ENCODE measurements at places on chromosomes 6 and 20.
A peak's percentile ranks its signal among the peaks of the same experiment; 100 is the strongest.

DNA sequence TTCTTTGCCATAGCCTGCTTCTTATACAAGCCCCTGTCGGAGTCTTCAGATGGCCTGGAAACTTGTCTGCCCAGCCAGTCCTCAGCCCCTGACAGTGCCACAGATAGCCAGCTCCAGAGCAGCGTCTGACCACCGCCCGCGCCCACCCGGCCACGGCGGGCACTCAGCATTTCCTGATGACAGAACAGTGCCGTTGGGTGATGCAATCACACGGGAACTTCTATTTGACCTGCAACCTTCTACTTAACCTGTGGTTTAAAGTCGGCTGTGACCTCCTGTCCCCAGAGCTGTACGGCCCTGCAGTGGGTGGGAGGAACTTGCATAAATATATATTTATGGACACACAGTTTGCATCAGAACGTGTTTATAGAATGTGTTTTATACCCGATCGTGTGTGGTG is 29.5 kb downstream of the SLCO4A1 start:
- DNase-seq: no peak

DNA sequence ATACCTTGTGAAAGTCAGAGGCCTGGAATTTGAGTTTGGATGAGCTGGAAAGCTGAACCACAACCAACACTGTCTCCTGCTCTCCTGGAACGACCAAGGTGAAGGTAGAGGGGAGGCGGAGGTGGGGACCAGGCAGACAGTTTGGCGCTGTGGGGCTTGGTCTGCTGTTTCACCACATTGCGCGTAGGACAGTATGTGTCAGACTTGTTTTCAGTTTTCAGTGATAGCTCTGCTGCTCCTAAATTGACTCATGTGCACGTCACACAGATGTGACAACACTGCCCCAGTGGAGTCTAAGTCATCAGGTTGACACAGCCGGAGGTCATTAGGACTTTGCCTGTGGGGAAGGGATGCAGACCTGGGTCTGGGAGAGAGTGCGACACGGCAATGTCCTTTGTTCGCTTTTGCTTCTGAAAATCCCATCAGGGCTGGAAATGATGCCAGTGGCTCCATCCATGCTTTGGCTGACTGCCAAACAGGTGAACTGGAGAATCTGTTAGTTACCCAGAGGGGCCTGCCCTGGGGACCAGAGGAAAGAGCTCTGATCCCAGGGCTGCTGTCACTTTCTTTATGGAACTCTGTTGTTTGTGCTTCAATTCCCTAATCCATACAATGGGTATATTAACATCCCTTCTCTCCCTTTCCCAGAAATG is 255.5 kb downstream of the CDC5L start:
- DNase-seq: no peak

GRCh38 chr6:71228461-71229041 is 60.1 kb upstream of the OGFRL1 start:
- DNase-seq: no peak

GRCh38 chr20:23629017-23629541 is 8.7 kb downstream of the CST3 start:
- no peak for DNase-seq

DNA sequence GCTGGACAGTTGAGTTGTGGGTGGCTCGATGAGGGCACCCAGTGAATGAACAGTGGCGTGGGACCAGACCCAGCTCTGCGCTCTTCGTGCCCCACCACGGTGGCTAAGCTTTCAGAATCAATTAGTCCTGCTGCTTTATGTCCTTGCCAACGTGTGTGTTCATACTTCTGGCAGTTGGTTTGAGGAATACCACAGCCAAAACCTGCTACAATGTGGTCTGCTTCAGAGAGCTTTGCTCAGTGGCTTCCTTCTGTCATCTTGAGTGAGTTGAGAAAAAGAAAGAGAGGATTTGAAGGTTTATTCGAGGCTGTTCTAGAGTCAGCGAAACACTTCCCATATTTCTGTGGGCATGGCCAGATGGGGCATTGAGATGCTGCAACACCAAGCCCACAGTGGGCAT is 39.5 kb upstream of the SLC22A2 start:
- DNase-seq: no peak

- DNase-seq: no peak
These were observed 572 bp downstream of the SLC2A4RG start for GRCh38 chr20:63740070-63740626.

- DNase-seq: no peak
These were observed 4.3 kb downstream of the HMGN3 start for GRCh38 chr6:79230149-79230548.

DNA sequence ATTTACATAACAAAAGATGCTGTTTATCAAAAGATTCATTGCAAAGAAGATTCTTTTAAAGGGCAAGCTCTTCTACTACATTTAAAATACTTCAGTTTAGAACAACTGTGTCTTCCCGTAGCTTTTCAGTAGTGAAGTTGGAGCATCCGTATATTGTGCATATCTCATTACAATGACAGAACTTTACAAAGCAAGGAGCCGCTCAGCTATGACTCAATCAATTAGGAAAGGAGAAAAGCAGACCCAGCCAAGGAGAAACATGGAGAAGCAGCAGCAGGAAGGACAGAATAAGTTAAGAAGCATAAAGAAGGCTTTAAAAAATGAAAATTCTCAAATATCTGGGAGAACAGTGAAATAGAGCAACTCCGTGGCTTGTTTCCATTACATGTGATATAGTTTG is 132.6 kb upstream of the SMLR1 start:
- no peak for DNase-seq

DNA sequence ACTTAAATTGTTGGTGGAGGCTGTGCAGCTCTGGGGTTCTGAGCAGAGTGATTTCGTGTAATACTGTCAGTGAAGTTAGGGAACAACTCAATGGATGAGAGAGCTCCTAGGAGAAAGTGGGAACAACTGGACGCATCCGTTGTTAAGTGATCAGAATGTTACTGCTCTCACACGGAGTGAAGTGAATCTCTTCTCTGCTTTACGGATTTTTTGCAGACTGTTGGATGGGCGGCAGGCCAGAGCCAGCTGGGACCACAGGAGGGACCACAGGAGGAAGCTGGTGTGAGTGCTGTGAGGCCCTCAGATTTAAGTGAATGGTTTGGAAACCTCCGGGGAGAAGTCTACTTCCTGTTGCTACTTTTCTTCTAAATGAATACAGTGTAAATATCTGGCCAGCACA is 23.7 kb upstream of the PPP1R14C start:
- no peak for DNase-seq

DNA sequence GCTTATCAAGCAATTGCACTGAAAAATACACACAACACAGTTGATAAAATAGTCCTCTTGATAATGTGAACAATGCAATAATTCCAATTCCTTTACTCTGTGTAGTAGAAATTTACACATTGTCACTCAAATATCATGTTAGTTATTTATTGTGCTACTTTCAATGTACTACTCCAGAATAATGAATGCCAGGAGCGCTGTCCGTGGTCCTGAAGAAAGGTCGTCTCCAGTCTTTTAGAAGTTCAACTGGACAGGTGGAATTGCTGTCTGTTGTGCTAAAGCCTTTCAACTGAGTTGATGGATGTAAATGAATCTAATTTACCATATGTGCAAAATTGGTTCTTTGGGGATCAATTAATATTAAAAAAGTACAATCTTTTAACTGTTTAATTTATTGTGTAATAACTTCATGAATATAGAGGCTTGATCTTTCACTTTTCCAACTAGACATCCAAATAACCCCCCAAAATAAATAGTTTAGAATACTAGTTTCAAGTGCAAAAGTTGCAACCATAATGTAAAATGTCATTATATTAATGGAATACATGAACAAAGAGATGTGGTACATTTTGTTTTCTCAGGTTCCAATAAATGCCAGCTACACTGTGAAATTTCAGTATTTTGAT is 3.2 kb downstream of the GRIK2 start:
- peak; percentile 40 for DNase-seq

Data from hypothalamus (tissue), 51 donors.